Naive thymus-derived CD8-positive, alpha-beta T cell (primary cell): ENCODE measurements at places on chromosomes 2 and 18. TPM values are rescaled to one million over a fixed set of nuclear protein-coding genes. Genes with fewer than 3 reads are reported as not detected.

ADI1 gene
- total RNA-seq = 30.1 TPM

GCG gene
- not detected for total RNA-seq

MROH2A gene
- not detected for total RNA-seq

BCL2L11 gene
- 39.8 TPM for total RNA-seq

MLPH gene
- total RNA-seq = not detected

RELCH gene
- total RNA-seq = 50.5 TPM

GRHL1 gene
- total RNA-seq = 0.47 TPM

ATP9B gene
- total RNA-seq = 79.5 TPM

HOXD11 gene
- not detected for total RNA-seq

OSBPL1A gene
- total RNA-seq = 2.4 TPM

MARCHF4 gene
- total RNA-seq = not detected

CYS1 gene
- total RNA-seq = not detected

CDCA7 gene
- 0.49 TPM for total RNA-seq

UGT1A3 gene
- total RNA-seq = not detected

LYPD1 gene
- total RNA-seq = not detected

HOXD8 gene
- total RNA-seq = not detected

UGT1A6 gene
- total RNA-seq = not detected

SH3BP4 gene
- 0.19 TPM for total RNA-seq

SULT1C2 gene
- total RNA-seq = not detected

STAT4 gene
- 134 TPM for total RNA-seq

APOB gene
- total RNA-seq = not detected

TCF23 gene
- not detected for total RNA-seq

SPP2 gene
- not detected for total RNA-seq

RBM43 gene
- 30.6 TPM for total RNA-seq

SPATA3 gene
- total RNA-seq = not detected

FBLN7 gene
- total RNA-seq = 9.8 TPM

ARHGEF33 gene
- total RNA-seq = 1.0 TPM

NYAP2 gene
- 0.05 TPM for total RNA-seq

ALPI gene
- not detected for total RNA-seq

STARD7 gene
- 87.5 TPM for total RNA-seq

RAPH1 gene
- 1.7 TPM for total RNA-seq

D2HGDH gene
- 51.6 TPM for total RNA-seq

MYOM1 gene
- 5.6 TPM for total RNA-seq

CXCR4 gene
- 366 TPM for total RNA-seq

CNNM3 gene
- total RNA-seq = 40.0 TPM

MAP3K19 gene
- total RNA-seq = not detected

DGUOK gene
- total RNA-seq = 70.3 TPM

PROKR1 gene
- total RNA-seq = not detected

SLC9A4 gene
- not detected for total RNA-seq
